ENCODE measurements at places on chromosomes 11 and 22.

GRCh38 chr11:44203270-44204043 lies 106.5 kb downstream of the ALX4 start:
- DNase-seq: no peak

GRCh38 chr11:116885951-116886655 lies 48.7 kb upstream of the APOA1 start:
- DNase-seq: no peak

DNA sequence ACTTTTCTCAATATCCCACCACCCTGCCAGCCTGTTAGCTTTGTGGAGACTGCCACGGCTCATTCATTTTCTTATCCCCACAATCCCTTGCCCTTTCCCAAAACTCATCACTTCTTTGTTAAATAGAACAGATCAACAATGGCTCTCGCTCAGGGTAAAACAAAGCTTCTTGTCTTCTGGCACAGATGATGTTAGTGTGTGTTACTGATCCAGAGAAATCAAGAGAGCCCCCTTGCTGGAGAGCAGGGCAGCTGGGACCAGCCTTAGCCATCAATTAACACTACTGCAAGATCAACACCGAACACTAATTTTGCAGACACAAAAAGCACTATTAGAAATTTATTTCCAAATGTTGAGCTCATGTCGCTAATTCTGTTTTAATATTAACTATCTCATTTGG lies 420.9 kb downstream of the TENM4 start:
- no peak for DNase-seq

DNA sequence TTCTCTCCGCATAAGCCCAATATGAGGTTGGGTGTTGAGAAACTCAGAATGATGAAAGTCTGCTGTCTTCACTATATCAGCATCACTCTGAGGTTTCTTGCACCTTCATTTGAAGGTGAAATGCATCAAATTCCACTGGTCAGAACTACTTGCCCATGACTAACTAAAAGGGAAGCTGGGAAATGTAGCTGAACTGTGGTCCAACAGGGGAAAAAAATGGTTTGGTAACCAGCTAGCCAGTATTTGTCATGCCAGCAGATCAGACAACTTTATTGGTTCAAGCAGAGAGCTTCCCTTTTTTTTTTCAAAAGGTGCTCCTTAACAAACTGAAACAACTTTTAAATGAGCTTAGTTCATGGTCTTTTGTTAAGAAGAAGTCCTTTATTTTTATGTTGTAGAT lies 14.2 kb upstream of the PIK3C2A start:
- DNase-seq: no peak

DNA sequence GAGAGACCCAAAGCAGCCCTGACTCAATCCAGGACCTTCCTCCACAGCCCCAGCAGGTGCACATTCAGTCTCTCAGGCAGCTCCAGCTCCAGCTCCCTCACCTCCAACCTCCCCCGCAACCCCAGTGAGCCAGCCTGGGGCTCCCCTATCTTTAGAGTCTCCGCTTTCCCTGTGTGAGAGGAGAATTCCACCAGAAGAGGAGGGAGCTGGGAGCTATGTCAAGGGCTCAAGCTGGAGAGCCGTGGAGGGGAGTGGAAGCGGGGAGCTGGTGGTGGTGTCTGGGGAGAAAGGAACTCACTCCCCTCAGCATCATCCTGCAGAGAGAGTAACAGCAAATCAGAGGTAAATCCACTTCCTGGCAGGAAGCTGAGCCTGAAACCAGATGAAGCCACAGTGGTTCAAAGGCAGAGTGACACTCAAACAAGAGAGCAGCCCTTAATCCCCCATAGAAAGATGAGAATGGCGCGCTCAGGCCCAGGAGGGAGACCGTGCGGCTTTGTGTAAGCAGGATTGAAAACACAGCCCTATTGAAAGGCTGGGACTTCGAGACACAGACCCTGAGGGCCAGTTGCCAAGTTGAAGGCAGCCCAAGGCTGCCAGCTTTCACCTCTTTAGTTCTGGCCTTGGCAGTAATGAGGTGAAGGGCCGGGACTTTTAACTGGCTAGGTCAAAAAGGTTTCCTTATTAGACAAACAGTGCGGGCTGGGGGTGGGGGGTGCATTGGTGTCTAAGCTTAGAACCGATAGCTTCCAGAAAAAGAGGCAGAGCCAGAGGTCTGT lies 21.4 kb upstream of the CDON start:
- DNase-seq: no peak

GRCh38 chr11:86460461-86461385 lies 86.0 kb downstream of the CCDC81 start:
- DNase-seq: no peak

- DNase-seq: no peak
These were observed 24.3 kb upstream of the CCDC34 start for GRCh38 chr11:27387362-27387761.

GRCh38 chr11:122253589-122254231 lies 137.7 kb upstream of the BLID start:
- no peak for DNase-seq

DNA sequence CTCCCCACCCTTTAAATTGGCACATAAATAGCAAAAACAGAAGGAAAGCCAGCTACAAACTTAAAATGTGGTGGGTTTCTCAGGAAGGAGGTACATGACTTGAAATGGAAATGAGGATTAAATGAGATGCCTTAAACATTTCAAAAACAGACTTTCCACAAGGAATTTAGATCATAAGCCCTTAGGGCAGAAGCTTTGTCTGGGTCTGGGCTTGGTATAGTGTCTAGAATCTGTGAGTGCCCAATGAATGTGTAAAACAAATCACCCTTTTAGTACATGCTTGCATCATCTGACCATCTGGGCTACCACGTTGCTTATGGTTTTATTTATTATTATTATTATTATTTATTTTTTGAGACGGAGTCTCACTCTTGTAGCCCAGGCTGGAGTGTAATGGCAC lies 37.1 kb upstream of the CREB3L1 start:
- no peak for DNase-seq

DNA sequence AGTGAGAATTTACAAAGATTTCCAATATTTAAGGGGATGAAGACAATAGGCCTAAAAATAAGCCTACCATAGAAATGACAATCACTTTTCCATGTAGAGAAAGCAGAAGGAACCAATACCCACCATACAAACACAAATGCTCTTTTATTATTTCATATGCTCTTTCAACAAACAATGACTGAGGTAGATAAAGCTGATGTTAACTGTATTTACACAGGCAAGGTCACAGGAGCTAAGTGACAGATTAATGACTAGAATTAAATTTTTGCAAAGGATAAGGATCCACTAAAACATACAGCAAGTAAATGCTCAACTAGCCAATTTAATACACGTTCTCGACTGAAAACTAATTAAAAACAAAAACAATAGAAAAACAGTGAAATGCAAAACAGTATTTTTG lies 34.2 kb downstream of the PICALM start:
- DNase-seq: no peak

DNA sequence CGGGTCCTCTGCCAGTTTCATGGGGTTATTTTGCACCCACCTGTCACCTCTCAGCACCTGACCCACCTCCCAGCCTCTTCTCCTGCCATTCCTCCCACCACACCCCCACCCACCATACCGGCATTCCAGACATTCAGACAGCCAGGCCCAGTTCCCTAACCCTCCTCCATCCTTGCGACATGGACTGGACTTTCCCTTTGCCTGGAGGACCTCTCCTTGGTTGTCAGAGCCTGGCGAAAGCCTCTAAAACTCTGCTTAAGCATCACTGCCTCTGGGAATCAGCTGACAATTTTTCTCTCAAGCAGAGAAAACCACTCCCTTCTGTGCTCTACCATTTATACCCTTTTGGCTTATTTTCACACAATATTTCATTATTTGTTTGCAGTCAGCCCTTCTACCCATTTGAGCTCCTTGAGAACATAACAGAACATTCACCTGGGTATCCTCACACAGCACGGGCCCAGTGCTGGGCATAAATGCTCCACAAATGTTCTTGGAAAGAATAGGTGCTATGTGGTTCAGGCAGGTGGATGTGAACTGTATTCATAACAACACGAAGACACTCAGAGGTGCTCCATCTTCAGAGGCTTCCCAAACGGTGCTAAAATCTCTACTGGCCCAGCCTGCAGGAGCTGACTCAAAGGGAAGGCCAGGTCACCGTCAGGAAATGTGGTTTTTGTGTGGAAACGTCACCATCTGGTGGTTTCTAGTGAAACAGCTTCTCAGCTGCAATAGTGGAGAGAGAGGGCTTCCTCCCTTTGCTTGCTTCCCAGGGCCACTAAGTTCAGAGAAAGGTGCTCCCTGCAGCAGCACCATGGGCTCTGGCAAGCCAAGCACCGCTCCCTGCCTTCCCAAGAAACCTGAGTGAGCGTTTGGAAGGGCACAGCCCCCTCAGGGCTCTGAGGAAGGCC lies 10.4 kb downstream of the SPATA19 start:
- DNase-seq: no peak

Measured in pulmonary artery endothelial cell (primary cell).